IPS-NIHi11 (cell line): ENCODE measurements at places on chromosomes 16 and 17.

DNA sequence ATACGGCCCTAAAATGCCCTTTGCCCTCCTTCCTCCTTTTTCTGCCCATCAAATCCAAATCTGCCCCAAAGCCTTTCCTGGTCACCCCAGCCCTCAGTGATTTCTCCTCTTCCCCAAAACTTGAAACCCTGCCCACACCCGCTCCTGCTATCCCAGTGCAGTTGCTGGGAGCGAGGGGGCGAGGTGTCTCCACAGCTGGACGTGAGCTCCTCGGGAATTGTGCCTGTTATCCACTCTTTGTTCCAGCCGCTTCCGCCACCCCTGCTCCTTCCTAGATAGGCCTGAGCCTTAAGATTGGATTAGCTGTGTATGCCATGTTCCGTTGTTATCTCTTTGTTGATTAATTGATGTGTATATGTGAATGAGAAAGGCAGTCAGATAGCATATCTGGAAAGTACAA lies 2.6 kb upstream of the KRT35 start:
- no peak for DNase-seq

GRCh38 chr16:70689035-70689969 lies 3.4 kb upstream of the MTSS2 start:
- no peak for DNase-seq

DNA sequence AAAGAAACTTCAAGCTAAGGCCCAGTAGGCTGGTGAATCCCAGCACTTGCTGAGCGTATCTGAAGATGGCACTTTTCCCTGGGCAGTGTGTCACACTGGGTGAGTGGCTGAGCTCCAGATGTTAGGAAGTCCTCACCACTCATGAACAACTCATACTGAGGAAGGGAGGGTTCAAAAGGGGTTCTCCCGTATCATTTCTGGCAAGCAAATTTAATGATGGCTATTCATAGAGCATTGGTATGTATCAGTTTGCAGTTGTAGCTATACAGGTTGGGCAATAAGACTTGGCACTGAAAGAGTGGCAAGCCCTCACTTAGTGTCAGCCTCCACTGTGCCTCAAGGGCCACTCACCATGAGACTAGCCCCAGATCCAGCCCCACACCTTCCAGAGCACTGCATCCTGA lies 10.7 kb downstream of the GFOD2 start:
- DNase-seq = no peak

- peak; percentile 91 for DNase-seq
Measured at GRCh38 chr16:87661561-87661960, 59.3 kb downstream of the JPH3 start.

- no peak for DNase-seq
Measured at GRCh38 chr17:31158746-31159377, 64.1 kb downstream of the NF1 start.

GRCh38 chr17:72775919-72776318 lies 316.6 kb downstream of the SLC39A11 start:
- DNase-seq = no peak

DNA sequence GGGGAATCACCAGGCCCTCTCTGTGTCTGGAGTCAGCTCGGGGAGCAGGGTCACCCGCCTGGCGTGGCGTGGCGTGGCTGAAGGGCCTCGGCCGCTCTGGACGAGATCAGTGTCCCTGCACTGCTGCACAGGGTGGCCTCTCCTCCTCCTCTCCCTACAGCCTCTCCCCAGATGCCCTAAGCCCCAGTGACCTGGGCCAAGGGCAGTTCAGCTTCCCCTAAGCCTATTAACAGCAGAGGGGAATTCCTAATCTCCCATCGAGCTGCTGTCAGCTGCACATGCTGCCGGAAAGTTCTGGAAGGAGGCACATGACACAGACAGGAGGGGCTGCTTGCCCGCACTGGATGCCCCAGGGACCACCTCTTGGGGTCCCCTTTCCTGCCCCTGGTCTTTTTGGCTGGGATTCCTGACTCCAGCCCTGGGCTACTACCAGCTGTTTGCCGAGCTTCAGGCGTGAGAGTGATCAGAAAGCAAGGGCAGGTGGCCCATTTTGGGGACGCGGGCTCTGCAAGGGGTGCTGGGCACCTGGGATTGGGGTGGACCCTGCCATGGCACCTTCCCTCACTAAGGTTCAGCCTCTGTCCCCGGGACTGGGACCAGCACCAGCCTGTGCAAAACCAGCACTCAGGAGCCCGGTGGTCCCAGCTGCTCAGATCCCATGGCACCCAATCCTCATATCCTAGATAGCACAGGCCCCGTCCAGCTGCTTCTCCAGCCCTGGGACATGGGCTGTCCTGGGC lies 794 bp downstream of the PDE6G start:
- peak; percentile 17 for DNase-seq

GRCh38 chr16:31711344-31711845 lies 162.2 kb upstream of the ZNF267 start:
- peak; percentile 34 for DNase-seq

DNA sequence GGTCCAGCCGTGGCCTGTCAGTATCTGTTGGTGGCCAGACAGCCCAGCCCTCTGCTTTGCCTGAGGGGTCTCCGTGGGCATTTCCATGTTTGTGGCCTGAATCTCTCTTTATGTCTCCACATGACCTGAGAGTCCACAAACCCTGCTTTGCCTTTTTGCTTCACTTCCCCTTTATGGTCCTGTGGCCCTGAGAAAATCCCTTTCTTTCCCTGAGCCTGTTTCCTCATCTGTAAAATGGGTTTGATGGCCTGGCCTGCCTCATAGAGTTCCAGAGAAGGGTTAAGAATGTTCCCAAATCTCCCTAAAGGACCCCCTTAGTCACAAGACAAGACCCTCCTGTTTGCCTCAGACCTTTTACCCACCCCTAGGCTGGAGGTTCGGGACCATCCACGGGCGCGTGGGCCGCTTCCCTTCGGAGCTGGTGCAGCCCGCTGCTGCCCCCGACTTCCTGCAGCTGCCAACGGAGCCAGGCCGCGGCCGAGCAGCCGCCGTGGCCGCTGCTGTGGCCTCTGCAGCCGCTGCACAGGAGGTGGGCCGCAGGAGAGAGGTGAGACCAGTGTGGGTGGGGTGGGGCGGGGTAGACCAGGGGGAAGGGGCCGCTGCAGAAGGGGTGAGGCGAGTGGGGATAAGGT lies 26.2 kb upstream of the ALKBH5 start:
- no peak for DNase-seq

DNA sequence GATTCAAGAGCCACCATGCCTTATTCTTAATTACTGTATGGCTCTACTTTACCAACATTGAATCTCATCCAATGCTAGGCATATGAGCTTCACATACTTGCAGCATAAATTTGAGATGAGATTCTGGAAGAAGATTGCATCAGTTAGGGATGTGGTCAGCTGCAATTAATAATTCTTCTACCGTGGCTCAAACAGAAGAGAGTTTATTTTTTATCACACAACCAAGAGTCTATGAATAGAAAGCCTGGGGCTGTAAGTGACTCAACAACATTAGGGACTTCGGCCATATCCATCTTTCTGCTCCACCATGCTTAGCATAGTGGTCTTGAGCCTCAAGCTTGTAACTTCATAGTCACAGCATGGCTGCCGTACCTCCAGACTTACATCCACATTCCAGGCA lies 179.4 kb upstream of the IRX6 start:
- DNase-seq = no peak

GRCh38 chr17:16470265-16470664 lies 21.7 kb downstream of the LRRC75A start:
- DNase-seq = no peak

- DNase-seq = no peak
Measured at GRCh38 chr16:81860287-81861266, 81.5 kb downstream of the PLCG2 start.

GRCh38 chr17:66564992-66565465 lies 262.6 kb downstream of the PRKCA start:
- peak; percentile 72 for DNase-seq

DNA sequence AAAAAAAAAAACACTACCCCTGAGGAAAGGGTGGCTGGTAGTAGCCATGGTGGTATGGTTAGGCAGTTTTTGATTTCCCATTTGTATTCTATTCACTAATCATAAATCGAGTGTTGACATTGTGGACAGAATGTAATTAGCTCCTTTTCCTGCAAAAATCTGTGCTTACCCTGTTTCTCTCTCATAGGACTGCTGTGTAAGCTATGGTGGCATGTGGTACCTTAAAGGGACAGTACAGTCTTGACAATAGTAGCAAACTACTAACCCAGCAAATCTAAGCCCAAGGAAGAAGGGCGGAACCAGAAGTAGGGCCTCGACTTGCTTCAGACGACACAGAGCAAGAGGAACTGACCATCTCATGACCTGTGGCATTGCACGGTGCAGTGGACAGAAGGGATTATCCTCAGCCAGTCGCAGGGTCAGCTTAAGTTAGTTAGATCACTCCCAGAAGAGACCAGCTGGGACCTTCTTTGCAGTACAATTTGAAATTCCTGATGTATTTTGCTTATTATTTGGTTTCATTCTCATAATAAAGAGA lies 36.3 kb downstream of the POLR3E start:
- DNase-seq = no peak

GRCh38 chr16:1870365-1871082 lies 1.4 kb downstream of the MEIOB start:
- no peak for DNase-seq

GRCh38 chr16:79597277-79598062 lies 3.1 kb downstream of the MAF start:
- DNase-seq = no peak

DNA sequence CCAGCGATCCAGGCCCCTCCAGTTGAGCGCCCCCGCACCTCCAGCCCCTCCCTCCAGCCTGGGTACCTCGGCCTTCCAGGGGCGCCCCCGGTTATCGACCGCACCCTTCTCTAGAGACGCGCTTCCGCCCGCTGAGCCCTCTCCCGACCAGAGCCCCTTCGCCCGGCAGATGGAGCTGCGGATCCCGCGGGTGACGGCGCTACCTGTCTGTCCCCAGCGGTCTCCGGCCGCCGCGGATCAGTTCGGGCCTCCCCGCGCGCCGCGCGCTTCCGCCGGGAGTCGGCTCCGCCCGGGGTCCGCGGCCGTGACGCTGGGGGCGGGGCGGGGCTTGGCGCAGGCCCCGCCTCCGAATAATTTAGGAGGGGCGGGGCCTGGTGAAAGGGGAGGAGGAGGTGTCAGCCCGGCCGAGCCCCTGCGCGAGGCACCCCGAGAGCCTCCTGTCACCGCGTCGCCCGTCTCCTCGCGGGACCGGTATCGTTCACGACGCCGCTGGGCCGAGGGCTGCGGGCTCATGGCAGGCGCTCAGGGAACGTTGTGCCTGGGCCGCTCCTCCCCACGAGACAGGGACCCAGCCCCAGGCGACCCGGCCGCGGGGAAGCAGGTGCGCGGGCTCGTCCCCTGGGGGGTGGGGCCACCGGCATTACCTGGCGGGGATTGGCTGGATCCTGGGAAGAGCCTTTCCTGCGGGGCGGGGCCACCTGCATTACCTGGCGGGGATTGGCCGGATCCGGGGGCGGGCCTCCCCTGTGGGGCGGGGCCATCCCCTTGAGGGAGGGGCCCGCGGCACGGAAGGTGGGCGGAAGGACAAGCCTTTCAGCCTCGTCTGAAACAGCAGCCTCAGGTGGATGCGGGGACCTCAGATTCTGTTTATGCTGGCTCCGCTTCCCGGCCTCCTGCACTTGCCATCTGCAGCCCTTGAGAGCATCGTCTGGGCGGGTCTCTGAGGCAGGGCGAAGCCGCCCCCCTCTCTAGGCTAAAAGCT lies at the start of gene SPATA2L:
Gene SPATA2L (minus strand): TSS at position 281 of the 982 bp plus-strand sequence. CDS start 473 bp downstream, outside the sequence.
- peak; percentile 95 for DNase-seq

- DNase-seq = no peak
Measured at GRCh38 chr16:51051671-51052070, 99.4 kb downstream of the SALL1 start.

DNA sequence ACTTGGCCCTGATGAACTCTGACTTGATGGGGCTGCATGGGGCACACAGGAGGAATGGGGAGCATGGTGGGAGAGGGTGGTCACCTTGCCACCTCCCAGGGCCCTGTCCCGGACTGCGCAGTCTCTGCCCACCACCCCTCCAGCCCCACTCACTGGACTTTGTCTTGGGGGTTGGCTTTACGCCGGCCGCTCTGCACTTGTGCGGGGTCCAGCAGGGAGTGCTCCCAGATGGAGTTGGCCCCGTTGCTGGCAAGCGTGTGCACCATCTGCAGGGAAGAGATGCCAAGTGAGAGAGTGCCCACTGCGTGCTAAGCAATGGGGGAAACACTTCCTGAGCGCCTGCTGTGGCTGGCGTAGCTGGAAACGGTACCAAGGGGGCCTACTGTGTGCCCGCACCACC lies 6.7 kb downstream of the GIT1 start:
- no peak for DNase-seq

DNA sequence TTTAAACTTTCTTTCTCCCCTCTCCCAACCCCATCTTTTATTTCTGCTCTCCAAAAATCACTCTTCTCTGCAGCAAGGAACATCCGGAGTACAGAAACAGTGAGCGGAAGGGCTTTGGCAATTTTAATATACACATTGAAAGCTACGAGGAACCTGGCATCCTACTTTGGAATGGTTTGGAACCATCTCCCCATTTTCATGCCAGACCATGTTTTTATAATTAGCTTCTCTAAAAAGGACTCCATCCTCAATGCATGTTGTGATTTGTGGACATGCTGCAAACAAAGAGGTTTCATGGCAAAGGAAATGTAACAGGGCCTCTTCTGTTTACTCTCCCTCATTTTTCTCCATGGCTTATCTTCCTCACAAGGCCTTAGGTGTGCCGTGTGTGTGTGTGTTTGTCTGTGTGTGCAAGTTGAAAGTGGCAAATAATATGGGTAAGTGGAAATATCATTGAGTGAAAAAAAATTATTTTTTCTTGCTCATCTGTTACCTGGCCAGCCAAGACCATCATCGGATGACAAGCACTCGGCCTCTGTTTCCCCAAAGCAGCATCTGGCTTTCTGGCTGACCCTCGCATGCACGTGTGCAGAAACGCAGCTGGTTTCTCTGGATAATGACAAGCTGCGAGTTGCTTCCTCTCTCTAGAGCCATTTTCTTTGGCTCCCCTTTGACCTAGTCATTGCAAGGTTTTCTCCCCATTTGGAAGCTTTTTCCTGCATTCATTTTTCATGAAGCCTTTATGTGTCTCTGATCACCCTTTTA lies 585.0 kb downstream of the TMEM114 start:
- DNase-seq = no peak

- DNase-seq = peak; percentile 20
Measured at GRCh38 chr17:2691965-2692780, 19.4 kb downstream of the CLUH start.

GRCh38 chr17:19987897-19988296 lies 10.3 kb upstream of the AKAP10 start:
- DNase-seq = no peak

DNA sequence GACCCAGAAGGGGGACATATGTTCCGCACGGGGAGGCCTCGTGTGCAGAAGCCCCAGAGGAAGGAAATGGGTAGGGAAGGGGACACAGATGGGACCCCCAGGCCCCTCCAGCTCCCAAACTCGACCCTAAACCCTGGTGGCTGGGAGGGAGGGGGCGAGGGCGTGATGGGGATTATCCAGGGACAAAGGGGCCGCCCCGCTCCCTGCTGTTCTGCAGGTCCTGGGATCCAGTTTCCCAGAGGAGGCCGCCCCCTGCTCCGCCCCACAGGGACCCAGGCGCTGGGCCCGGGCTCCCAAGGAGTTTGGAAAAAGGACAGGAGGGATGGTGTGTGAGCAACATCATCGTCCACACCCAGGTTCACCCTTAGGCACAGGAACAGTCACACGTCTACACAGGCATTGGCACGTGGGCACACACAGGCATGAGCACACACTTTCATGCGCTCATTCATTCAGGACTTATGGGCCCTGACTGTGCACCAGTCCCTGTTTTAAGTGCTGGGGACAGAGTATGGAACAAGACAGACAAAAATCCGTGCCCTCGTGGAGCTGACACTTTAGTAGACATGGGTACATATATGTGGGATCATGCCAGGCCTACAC lies 12.8 kb upstream of the FBXL19 start:
- DNase-seq = peak; percentile 61
